NCI-H510A (cell line): ENCODE measurements at places on chromosomes 13 and 19.

- no peak for DNase-seq
These were observed 893.0 kb downstream of the UQCRFS1 start for GRCh38 chr19:28319918-28320317.

- DNase-seq, result no peak
These were observed 28.8 kb downstream of the HTR2A start for GRCh38 chr13:46868091-46868490.

DNA sequence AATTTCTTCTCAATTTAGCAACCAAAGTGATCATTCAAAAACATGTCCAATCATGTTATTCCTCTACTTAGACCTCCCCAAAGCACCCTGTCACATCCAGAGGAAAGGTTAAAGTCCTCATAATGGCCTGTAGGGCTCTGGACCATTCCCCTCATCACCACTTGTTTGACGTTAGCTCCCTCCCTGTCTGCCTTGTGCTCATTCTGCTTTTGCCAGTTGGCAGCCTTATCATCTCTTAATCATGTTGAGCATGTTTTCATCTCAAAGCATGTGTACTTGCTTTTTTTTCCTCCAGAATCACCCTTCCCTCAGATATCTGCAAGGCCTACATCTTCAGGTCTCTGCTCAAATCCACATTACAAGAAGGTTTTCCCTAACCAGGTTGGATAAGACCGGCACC lies 25.9 kb downstream of the UBAC2 start:
- DNase-seq, result no peak

DNA sequence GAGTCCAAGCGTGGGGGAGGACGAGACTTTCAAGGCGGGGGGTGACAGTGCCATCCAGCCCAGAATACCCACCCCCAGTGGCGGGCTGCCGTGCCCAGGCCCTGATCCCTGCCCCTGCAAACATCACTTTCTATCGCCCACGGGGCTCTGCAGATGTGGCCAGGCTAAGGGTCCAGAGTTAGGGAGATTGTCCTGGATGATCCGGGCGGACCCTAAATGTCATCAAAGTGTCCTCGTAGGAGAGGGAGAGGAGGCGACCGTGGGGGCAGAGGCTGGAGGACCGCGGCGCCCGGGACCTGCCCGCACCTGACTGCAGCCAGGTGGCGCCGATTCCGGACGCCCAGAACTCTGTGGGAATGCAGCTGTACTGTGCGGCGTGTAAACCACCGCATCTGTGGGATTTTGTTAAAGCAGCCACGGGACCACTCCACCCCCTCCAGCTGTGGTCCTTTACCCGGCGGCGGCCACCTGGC lies 32.4 kb downstream of the GJA3 start:
- no peak for DNase-seq

GRCh38 chr19:28656644-28657043 lies 556.3 kb downstream of the UQCRFS1 start:
- DNase-seq, result no peak

DNA sequence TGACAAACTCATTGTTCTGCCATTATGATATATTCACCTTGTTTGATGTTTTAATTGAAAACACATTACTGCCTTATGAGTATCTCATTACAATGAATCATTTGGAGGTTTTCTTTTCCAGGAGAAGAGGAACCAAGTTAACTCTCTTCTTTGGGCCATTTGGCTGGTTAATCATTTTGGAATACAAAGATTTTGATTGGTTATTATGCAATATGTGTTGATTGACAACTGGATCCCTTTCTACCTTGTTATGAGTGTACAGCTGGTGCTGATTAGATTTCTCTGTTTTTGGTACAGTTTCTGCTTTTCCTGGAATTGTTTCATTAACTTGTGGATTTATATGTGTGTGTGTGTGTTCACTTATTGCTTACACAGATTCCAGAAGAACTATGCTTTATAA lies 49.2 kb upstream of the RGCC start:
- DNase-seq, result no peak

DNA sequence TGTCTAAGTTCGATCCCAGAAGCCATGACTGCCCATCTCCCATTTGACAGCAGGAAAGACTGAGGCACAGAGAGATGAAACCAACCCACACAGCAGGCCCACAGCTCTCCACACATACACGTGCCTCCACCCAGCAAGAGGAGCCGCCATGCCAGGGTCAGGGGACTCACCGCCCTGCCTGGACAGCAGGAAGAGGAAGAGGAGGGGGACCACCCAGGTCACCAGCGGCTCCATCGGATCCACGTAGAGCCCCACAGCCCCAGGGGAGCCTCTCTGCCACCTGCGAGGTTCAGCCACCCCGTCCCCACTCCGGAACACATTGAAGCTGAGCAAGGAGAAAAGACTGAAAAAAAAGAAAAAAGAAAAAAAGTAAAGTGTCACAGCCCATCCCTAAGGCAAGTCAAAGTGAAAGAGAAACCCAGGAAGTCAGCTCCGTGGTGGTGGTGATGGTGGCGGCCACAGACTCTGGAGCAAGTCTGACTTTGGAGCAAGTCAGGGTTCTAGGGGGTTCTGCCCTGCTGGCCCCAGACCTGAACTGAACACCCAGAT lies at the start of gene IL12RB1:
Gene IL12RB1 (minus strand): TSS at position 345 of the 549 bp plus-strand sequence. CDS start 111 bp downstream, at position 234.
- DNase-seq, result no peak

DNA sequence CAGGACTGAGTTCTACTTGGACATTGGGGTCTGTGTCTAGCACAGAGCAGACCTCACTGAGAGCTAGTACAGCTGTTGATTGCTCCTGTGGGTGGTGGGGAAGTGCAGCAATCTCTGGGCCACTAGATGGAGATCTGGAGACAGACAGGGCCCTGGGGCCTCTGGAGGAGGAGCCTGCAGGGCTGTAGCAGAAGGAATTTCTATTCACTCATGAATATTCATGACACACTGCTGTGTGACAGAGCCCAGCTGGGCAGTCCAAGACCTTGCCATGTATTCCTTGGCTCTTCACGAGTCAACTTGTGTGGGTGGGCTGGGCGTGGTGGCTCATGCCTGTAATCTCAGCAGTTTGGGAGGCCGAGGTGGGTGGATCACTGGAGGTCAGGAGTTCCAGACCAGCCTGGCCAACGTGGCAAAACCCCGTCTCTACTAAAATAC lies 37.5 kb downstream of the SUGP2 start:
- peak; percentile 32 for DNase-seq

DNA sequence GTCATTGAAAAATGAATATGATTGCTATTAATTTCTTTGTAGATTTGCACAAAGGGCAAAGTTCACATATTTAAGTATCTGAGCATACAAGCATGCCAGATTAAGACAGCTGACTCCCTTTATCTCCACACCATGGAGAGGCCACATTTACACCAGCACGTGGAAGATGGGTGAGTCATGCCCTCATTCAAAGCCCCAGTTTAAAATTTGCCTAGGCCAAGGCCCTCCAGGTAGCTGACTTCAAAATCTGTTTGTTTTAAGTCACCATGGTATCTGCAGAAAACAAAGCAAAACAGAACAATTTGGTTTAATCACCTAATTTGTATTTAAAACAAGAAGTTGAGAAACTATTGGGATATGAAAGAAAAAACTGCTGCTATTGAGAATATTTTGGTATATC lies 109.2 kb downstream of the ESD start:
- no peak for DNase-seq

DNA sequence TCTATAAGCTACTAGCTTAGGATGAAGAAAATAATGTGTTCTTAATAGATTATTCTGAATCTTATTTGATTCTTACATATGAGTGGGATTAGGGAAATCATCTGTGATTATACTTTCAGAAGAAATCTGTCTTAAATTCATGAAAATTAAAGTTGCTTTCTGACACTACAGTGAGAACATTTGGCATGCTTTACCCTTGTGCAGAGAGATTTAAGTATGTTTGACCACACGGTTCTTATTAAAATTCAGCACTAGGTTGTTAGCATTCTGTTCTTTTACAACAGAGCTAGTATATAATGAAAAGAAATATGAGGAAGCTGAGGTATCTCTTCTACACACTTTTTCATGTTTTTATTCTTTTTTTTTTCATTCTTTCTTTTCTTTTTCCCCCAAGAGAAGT lies 2723.9 kb downstream of the PCDH9 start:
- no peak for DNase-seq

- no peak for DNase-seq
These were observed 18.5 kb upstream of the LPAR6 start for GRCh38 chr13:48431431-48431830.

GRCh38 chr13:45696610-45697226 lies 5.4 kb upstream of the CBY2 start:
- no peak for DNase-seq

DNA sequence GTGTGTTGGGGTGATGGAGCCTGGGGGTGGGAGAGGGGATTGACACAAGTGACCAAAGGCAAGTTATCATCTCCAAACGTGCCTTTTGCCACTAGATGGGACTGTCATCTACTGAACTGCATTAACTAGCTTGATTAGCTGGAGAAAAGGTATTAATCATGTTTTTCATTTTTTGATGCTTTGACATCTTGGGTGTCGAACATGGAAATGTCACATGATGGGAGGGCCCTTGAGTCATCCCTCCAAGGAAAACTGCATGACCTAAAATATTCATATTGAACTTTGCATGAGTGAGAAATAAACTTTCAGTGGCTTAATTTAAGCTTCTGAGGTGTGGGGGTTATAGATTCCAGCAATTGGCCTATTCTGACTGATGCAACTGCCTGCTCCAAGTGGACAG lies 73.3 kb downstream of the ALOX5AP start:
- DNase-seq, result no peak

- DNase-seq, result no peak
These were observed 201.5 kb downstream of the MYO16 start for GRCh38 chr13:108830916-108831315.

DNA sequence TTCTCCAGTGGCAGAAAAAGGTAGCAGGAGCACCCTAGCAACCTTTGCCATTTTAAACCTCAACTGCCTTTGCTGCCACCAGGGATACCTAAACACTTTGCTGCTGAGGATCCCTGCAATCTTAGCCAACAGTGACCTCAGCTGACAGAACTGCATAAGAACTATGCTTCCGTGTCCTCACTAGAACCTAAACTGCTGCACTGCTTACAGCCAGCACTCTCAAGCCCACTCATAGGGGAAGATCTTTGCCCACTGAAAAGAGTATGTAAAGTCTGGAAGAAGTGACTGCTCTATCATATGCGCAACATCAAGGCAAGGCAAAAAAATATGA lies 270.0 kb upstream of the PCDH20 start:
- DNase-seq, result no peak

- no peak for DNase-seq
These were observed 14.5 kb upstream of the TSPAN16 start for GRCh38 chr19:11281356-11282049.

DNA sequence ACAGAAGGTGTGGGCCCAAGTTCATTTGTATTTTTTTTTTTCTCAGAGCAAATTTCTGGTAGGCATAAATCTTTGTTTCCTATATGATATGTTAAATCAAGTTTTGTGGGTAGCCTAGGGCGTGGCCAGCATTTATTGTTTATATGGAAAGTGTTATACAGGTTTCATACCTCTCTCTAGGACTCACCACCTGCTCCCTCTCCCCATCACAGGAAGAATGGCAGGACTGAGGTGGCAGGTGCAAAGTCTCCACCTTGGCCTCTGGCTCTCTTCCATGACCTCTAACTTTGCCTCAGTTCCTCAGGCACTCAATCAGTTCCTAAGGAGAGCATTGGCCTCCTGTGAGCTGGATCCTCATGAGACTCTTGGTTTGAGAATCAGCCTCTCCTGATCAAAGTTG lies 172.3 kb upstream of the TSC22D1 start:
- DNase-seq, result no peak

GRCh38 chr13:64866331-64866730 lies 2363.8 kb downstream of the PCDH9 start:
- no peak for DNase-seq

GRCh38 chr19:2391118-2391725 lies 31.2 kb downstream of the TMPRSS9 start:
- DNase-seq, result no peak

GRCh38 chr13:102227741-102228140 lies 174.1 kb downstream of the FGF14 start:
- DNase-seq, result no peak

- no peak for DNase-seq
These were observed 274.0 kb upstream of the SOX1 start for GRCh38 chr13:111792956-111793355.

- DNase-seq, result no peak
These were observed 41.3 kb downstream of the ARHGEF7 start for GRCh38 chr13:111156421-111156820.

DNA sequence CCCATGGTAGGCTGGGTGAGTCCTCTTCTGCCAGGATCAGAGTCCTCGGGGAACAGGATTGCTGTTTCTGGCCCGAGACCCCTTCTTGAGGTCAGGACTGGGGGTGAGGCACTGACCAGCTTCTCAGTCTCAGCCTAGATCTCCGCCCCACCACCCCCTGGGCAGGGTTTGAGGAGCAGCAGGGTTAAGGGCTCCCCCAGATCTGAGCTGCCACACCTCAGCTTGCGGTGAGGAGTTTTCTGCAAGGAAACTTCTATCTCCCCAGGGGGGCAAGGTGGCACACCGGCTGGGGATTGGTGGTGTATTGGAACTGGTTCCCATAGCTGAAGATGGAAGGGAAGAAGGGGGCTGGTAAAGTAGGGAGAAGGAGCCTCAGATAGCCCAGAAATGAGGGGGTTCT lies 19.5 kb downstream of the CHST8 start:
- DNase-seq, result no peak

GRCh38 chr13:27226991-27227390 lies 24.4 kb upstream of the RPL21 start:
- no peak for DNase-seq

GRCh38 chr19:3443840-3444694 lies 36.3 kb downstream of the SMIM24 start:
- no peak for DNase-seq

GRCh38 chr13:95403349-95404140 lies 102.3 kb upstream of the ABCC4 start:
- DNase-seq, result peak; percentile 9

DNA sequence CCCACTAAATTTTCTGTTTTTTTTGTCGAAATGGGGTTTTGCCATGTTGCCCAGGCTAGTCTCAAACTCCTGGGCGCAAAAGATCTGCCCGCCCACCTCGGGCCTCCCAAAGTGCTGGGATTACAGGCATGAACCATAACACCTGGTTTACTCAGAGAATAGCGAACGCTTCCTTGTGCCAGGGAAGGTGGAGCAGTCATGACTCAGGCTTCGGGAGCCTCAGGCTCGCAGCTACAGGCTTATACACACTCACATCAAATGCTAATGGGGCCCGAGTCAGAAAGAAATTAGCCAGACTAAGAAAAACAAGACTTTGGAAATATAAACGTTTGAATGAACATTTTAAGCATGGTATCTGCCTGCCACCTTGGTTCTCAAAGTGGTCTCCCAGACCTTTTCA lies 11.0 kb upstream of the TPT1 start:
- DNase-seq, result no peak

- no peak for DNase-seq
These were observed 279.5 kb upstream of the PCDH20 start for GRCh38 chr13:61695147-61695546.

DNA sequence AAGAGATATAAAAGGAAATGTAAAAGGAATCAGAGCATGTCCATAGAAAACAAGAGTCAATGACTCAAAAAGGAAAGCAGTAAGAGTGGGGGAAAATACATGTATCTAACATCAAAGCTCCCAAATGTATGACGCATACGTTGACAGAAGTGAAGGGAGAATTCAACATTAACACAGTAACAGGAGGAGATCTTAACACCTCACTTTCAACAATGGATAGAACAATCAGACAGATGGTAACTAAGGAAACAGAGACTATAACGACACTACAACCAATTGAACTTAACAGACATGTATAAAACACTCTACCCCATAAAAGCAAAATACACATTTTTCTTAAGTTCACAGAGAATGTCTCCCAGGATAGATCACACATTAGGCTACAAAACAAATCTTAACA lies 774.8 kb upstream of the ARGLU1 start:
- no peak for DNase-seq

- DNase-seq, result no peak
These were observed 53.8 kb downstream of the MYO9B start for GRCh38 chr19:17129377-17129776.

GRCh38 chr13:35994131-35994966 lies 136.8 kb downstream of the DCLK1 start:
- no peak for DNase-seq
